ENCODE measurements at places on chromosomes 3 and 15. TPM values are rescaled to one million over a fixed set of nuclear protein-coding genes. Genes with fewer than 3 reads are reported as not detected.

ALDH1L1 gene
- total RNA-seq = 4.5 TPM

TIMP4 gene
- 1.2 TPM for total RNA-seq

C3orf20 gene
- total RNA-seq = 0.24 TPM

FBXL2 gene
- total RNA-seq = 1.7 TPM

STAB1 gene
- total RNA-seq = 21.2 TPM

PLA2G4F gene
- total RNA-seq = 34.9 TPM

TMEM108 gene
- 0.60 TPM for total RNA-seq

SLC27A2 gene
- 0.92 TPM for total RNA-seq

MUSTN1 gene
- total RNA-seq = 0.40 TPM

MTFMT gene
- total RNA-seq = 9.8 TPM

SEC22A gene
- 11.6 TPM for total RNA-seq

DAPK2 gene
- 9.6 TPM for total RNA-seq

STRC gene
- total RNA-seq = not detected

FEM1B gene
- total RNA-seq = 46.8 TPM

CCDC9B gene
- 21.3 TPM for total RNA-seq

ATP13A4 gene
- total RNA-seq = 20.5 TPM

ZPLD1 gene
- not detected for total RNA-seq

SYNM gene
- total RNA-seq = 6.0 TPM

PLCB2 gene
- total RNA-seq = 4.2 TPM

RLBP1 gene
- total RNA-seq = not detected

KLF15 gene
- 0.60 TPM for total RNA-seq

SCAPER gene
- 19.5 TPM for total RNA-seq

TNFSF10 gene
- total RNA-seq = 40.2 TPM

SEC11A gene
- total RNA-seq = 65.4 TPM

GRM2 gene
- 0.08 TPM for total RNA-seq

SLC9A9 gene
- total RNA-seq = 14.6 TPM

SMAD6 gene
- 1.2 TPM for total RNA-seq

GRAMD2A gene
- total RNA-seq = 4.0 TPM

LRTM1 gene
- total RNA-seq = not detected

ACAN gene
- total RNA-seq = 0.04 TPM

FAM131A gene
- 7.3 TPM for total RNA-seq

PIF1 gene
- total RNA-seq = 6.3 TPM

SPINK8 gene
- total RNA-seq = 1.6 TPM

CIP2A gene
- total RNA-seq = 6.9 TPM

RCN2 gene
- 25.0 TPM for total RNA-seq

CYP19A1 gene
- not detected for total RNA-seq

ANKRD63 gene
- total RNA-seq = not detected

ATP13A5 gene
- total RNA-seq = 0.12 TPM

DPPA2 gene
- total RNA-seq = not detected

HIGD2B gene
- not detected for total RNA-seq

CHAC1 gene
- 31.8 TPM for total RNA-seq

RETNLB gene
- total RNA-seq = not detected

FAM81A gene
- 1.2 TPM for total RNA-seq

NR1I2 gene
- total RNA-seq = not detected

CGGBP1 gene
- 34.4 TPM for total RNA-seq

TTC21A gene
- 2.3 TPM for total RNA-seq

IFT122 gene
- total RNA-seq = 11.2 TPM

Measured in esophagus mucosa (tissue), 1 donor.